ENCODE measurements at places on chromosomes 1 and 21. TPM values are rescaled to one million over a fixed set of nuclear protein-coding genes. Genes with fewer than 3 reads are reported as not detected.

- DNase-seq, result no peak
Observed at GRCh38 chr1:201318504-201319340, 35.4 kb downstream of the PKP1 start.

GRCh38 chr1:78370356-78370755, 120.4 kb upstream of the PTGFR start:
- no peak for DNase-seq

DNA sequence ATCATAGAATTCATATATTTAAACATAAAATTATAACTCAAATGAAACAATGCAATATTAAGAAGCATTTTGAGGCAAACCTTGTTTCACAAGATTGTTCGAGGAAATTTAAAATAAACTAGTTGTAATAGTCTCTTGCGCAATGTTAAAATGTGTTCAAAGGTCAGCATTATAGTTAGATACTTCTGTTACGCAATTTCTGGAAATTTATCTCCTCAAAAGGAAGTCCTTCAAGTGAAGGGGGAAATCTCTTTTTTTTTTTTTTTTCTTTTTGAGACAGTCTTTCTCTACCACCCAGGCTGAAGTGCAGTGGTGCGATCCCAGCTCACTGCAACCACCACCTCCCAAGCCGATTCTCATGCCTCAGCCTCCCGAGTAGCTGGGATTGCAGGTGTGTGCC, 52.1 kb downstream of the FMO4 start:
- no peak for DNase-seq

NOL9 gene
- total RNA-seq, result 12.9 TPM

GRCh38 chr1:185158800-185159199, 1.8 kb downstream of the SWT1 start:
- no peak for DNase-seq

KCNJ9 gene
- total RNA-seq, result not detected

GRCh38 chr1:222889440-222889839, 74.6 kb downstream of the DISP1 start:
- no peak for DNase-seq

GRCh38 chr21:16811011-16811410, 701.8 kb upstream of the CXADR start:
- no peak for DNase-seq

GRCh38 chr1:92536211-92536979, 49.7 kb upstream of the GFI1 start:
- DNase-seq, result no peak

- DNase-seq, result peak; percentile 56
Observed at GRCh38 chr1:54371038-54371941, 34.9 kb downstream of the SSBP3 start.

DNA sequence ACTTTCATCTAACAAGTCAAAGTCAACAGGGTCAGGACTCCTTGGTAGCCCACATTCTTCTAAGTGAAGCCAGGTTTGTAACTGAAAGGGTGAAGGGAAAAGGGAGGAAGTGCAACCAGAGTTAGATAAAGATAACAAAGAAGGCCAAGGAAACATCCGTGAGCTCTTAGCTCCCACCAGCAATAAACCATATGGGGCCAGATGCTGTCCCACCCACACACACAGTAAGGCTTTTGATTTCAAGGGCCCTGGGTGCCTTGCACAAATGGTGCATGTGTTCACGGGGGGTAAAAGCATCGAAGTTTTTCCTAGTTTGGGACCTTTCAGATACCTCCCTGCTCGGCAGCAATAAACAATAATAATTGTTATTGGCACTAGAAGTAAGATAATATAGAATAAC, 5.1 kb upstream of the TIAM1 start:
- DNase-seq, result no peak

- no peak for DNase-seq
Observed at GRCh38 chr1:14972107-14972506, 181.4 kb upstream of the TMEM51 start.

SPRR2A gene
- total RNA-seq, result not detected

UBL4B gene
- not detected for total RNA-seq

- no peak for DNase-seq
Observed at GRCh38 chr1:208068407-208068806, 157.5 kb upstream of the CD34 start.

DNA sequence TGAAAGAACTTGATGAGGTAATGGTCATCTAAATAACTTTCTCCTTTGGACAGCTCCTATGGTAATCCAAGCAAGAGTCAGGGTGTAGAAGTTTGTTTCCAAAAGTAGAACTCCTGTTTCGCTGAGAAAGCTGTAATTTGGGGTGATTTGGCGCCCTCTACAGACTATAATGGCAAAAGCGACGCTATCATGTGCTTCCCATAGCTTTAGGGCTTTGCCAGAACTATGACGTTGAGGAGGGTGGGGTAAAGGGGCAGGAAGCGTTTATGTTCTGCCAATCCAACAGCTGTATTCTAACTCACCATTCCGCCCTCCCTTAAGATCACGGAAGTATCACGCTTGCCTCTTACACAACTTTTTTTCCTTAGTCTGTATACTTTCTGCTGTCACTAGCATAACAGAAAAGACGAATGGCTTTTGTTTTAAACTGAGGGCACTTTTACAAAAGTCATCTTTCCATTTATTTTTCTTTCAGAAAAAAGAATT, at the start of gene FMO4:
TSS of gene FMO4 (plus strand) at position 349 of the 486 bp plus-strand sequence. CDS start 5,643 bp downstream, outside the sequence.
- peak; percentile 53 for DNase-seq

SPRR1A gene
- total RNA-seq, result not detected

- no peak for DNase-seq
Observed at GRCh38 chr1:4308806-4309205, 345.6 kb upstream of the AJAP1 start.

ALG14 gene
- total RNA-seq, result 1.3 TPM
